ENCODE measurements at places on chromosomes 12 and 14.

GRCh38 chr12:53474819-53475218 lies 22.9 kb downstream of the PCBP2 start:
- DNase-seq = no peak

GRCh38 chr12:85755760-85756159 lies 80.4 kb downstream of the RASSF9 start:
- DNase-seq = no peak

GRCh38 chr14:61466905-61467280 lies 145.5 kb downstream of the PRKCH start:
- no peak for DNase-seq

GRCh38 chr12:51841727-51842126 lies 6.8 kb downstream of the FIGNL2 start:
- no peak for DNase-seq

DNA sequence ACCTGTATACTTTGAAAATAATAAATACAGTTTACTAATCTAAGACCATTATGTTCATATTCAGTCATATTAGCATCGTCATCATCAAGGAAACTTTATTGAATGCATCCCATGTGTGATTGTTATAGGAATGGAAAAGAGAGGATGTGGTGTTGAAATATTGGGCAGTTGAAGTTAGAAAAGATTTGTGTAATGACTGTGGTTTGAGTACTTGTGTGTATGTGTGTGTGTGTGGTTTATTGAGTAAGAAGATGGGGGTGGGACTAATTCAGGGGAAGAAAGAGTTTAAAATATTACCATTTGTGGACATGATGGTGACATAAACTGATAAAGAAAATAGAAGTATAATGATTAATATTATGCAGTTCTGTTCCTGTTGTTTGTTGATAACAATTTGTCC lies 238.7 kb upstream of the SEL1L start:
- DNase-seq = no peak

- DNase-seq = no peak
Measured at GRCh38 chr12:124494751-124495129, 72.7 kb downstream of the NCOR2 start.
